Astrocyte (in vitro differentiated cells and primary cell): ENCODE measurements at places on chromosomes 12 and 14.

GRCh38 chr12:122395319-122395718 is 27.1 kb downstream of the CLIP1 start:
- peak; percentile 83 for DNase-seq

DNA sequence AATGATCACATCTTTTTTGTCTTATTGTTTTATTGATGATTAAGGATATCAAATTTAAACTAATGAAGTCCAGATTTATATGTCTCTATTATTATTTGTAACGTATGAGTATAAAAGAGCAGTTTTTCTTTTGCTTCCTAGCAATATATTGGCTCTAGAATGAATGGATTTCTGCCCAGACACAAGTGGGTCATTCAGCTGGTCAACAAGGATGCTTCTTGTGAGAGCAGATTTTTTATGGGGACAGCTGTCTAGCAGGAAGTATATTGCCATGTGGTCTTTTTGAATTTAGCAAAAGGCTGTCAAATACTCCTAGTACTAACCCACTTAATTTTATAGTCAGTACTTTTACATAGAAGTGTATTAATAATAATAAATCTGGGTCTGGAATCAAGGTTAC is 1071.1 kb upstream of the FLRT2 start:
- DNase-seq = no peak

DNA sequence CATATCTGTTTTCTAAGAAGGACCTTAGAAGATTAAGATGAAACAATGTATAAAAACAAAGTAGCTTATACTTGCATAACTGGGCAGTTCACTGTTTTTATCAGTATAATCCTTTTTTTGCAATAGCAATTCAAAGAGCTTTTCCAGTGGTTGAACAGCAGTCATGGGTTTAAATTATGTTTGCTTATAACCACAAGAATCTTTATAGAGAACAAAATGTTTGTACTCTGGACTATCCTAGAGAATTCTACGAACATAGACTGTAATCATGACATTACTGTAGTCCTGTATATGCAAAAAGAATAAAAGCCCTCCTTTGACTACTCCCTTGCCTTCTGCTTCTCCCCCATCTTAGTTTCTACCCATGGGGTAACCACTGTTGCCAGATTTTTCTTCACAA is 5.7 kb downstream of the FAM177A1 start:
- DNase-seq = peak; percentile 32

DNA sequence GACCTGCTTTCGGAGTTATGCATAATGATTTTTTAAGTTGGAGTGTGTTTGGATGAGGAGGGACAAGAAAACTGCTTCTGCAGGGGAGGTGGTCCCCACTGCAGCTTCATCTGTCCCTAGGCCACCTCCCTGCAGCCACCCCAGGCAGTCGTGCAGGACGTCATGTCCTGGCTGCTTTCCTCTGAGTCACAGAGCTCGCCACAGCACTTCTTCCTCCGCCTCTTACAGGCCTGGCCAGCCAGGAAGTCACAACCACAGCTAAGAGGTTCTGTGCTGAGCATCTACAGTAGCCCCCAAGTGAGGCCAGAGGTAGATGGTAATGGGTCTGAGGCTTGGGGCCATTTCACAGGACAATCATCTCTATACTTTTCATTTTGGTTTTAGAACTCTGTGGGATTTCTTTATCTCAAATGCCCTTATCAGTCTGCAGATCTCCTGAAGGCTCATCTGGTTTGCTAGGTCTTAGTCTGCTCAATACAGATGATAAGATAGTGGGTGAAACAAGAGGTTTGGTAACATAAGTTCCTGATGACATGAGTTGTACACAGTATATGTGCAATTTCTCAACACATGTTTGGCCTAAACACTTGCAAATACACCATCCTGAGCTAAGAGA is 106.4 kb downstream of the ARF6 start:
- peak; percentile 86 for DNase-seq

DNA sequence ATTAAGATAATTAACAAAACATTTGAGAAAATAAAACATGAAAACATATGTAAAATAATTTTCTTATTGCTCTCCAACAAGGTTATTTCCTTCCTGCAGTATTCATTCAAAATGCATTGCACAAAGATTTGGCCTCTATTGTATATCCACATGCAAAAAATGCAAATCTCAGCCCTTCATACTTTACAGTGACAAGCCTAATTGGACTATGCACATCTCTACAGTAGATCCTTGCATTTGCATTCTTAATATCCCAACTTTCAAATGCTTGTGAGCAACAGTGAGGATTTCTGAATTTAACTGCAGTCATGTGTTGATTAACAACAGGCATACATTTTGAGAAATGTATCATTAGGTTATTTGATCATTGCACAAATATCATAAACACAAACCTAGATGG is 333.7 kb downstream of the PAWR start:
- no peak for DNase-seq

DNA sequence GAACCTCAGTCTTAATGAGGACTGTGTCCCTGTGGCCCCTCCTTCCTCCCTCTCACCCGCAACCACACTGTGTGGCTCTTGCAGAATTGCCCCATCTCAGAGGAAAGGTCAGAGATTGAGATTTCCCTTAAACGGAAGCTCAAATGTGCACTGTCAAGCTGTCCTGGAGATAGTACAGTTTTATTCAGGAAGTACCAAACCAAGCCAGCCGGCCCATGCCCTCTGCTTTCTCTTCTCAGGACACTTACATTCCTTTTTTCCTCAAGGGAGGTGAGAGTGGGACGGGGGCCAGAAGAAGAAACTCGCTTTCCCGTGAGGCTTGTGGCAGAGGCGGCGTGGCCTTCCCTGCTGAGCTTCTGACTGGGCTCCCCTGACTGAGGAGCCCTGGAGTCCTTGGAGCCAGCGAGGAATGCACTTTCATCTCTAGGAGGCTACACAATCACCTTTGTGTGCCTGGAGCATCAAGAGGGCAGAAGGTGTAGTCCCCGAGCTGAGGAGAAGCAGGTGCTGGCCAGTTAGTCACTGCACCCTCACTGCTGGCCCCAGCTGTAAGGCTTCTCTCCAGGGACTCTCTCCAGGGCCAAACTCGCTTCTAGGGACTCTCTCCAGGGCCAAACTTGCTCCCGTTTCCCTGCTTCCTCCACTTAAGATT is 24.1 kb upstream of the ATP2A2 start:
- DNase-seq = no peak

GRCh38 chr12:87302126-87302745 is 727.0 kb downstream of the C12orf50 start:
- DNase-seq = peak; percentile 14

GRCh38 chr14:63435838-63436237 is 107.3 kb downstream of the PPP2R5E start:
- DNase-seq = peak; percentile 47

GRCh38 chr12:118220702-118221101 is 84.8 kb downstream of the PEBP1 start:
- no peak for DNase-seq

GRCh38 chr12:74732826-74733225 is 195.2 kb downstream of the ATXN7L3B start:
- DNase-seq = no peak

DNA sequence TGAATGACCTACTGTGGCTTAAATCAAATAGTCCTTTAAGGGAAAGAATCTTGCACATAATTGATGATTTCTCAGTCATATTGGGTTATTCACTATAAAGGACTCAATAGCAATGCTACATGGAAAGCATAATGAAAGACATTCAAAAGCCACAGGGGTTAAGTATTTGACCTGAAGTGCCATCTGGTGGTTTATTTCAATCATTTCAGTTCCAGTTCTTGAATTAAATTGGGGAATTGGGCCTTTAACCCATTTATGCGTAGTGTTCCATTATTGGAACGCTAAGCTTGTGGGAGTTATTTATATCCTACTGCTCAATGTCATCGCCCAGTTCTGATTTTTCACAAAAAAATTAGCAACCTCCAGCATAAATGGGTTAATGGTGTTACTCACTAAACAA is 41.3 kb upstream of the C12orf71 start:
- DNase-seq = no peak

DNA sequence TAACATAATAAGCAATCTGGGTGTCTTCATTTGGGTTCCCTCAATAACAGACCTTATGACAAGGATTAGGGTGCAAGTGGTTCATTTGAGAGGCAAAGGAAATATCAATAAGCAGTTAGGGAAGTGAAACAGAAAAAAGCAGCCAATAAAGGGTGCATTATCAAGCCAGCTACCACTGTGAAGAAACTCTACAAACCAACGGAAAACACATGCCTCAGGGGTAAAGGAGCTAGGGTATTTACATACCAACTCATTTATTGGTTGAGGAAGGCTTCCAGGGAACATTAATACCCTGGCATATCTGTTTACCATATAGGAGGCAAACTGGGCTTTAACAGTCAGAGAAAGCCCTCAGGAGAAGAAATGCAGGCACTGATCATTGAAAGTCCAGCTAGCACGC is 22.7 kb upstream of the IFNG-AS1 start:
- DNase-seq = no peak

DNA sequence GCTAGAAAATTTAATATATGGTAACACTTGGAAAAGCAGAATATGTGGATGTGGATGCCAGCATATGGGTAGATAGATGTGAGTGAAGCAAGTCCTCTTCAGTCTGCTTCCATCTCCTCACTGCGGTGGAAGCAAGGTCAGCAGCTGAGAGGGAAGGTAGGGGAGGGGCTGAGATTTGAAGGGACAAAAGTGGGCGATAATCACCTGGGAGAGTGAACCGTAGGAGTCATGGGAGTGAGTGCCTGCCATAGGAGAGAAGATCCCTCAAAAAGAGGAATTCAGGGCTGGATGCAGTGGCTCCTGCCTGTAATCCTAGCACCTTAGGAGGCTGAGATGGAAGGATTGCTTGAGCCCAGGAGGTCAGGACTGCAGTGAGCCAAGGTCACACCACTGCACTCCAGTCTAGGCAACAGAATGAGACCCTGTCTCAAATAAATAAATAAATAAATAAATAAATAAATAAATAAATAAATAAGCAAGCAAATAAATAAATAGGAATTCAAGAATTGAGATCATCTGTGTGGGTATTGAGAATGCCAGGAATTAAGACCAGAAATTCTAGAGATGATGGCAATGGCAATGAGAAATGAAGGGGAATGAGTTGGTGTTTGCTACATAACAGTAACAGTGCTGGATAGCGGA is 123.4 kb downstream of the BICD1 start:
- DNase-seq = no peak

DNA sequence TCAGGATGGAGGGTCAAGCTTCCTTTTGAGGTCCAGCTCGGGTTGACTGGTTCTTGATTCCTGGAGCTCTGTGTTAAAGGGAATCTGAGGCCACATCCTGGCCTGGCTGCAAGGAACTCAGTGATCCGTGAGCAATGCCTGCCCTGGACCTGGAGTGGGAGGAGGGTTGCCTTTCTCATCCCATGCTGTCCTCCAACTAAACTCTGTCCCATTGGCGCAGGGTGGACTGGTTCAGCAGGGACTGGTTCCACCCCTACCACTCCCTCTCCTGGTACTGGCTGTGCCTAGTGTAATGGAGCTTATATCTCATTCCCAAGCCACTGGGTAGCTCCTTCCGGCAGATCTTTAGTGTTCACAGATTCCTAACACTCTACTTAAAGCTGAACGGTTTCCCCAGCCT is 3.9 kb upstream of the CMKLR1 start:
- no peak for DNase-seq

- no peak for DNase-seq
Measured at GRCh38 chr12:94143438-94143837, 4.9 kb upstream of the PLXNC1 start.

GRCh38 chr14:64704143-64704742 is at the start of gene PLEKHG3:
Gene PLEKHG3, plus strand, starts transcription at chr14:64704424. Its CDS starts 23,208 bp downstream, at chr14:64727632.
- DNase-seq = peak; percentile 69

DNA sequence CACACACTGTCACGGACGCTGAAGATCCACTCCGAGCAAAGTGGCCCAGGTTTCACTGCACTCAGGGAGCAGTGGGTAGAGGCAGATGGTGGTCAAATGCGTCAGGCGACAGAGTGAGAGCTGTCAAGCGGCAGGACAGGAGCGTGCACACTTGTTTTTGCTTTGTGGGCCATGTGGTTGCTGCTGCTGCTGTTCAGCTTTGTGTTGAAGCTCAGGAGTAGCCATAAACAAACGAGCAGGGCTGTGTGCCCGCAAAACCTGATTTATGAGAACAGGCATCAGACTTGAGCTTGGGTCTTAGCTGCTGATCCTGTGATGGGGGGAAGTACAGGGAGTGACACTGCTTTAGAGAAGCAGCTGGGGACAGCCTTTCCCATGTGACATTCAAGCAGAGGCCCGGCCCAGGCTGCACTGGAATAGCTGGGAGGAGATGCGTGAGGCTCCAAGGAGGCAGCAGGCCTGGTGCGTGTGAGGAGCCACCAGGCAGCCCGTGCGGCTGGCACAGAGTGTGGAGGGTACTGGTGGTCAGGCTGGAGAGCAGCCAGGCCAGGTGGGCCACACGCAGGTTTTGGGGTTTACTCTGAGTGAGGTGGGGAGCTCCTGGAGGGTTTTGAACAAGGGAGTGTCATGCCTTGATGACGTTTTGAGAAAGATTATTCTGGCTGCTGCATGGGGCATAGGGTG is 31.1 kb upstream of the ASPG start:
- DNase-seq = no peak

- no peak for DNase-seq
Measured at GRCh38 chr12:117119592-117120198, 20.5 kb upstream of the TESC start.

GRCh38 chr14:76784266-76784874 is 23.1 kb downstream of the VASH1 start:
- DNase-seq = no peak

- no peak for DNase-seq
Measured at GRCh38 chr12:29024117-29024516, 125.0 kb upstream of the FAR2 start.

GRCh38 chr14:39614297-39614923 is 182.2 kb upstream of the FBXO33 start:
- DNase-seq = no peak

GRCh38 chr14:52829527-52830185 is 38.2 kb upstream of the GNPNAT1 start:
- DNase-seq = no peak

DNA sequence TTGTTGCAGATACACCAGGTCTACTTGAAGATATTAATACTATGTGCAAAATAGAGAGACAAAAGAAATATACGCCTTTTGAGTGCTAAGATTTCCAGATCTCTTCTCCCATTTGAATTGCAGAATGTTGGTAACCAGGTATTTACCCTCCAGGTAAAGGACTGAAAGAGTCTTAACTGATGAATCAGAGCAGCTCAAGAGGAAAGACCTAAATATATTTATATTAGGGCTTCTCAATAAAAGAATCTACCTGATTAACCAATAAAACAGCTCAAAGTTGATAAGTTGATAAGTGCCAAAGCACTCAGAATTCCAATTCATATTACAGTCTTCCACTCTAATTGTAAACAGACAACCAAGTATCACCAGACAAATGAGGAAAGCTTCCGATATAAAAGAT is 59.2 kb downstream of the ZNF641 start:
- no peak for DNase-seq

DNA sequence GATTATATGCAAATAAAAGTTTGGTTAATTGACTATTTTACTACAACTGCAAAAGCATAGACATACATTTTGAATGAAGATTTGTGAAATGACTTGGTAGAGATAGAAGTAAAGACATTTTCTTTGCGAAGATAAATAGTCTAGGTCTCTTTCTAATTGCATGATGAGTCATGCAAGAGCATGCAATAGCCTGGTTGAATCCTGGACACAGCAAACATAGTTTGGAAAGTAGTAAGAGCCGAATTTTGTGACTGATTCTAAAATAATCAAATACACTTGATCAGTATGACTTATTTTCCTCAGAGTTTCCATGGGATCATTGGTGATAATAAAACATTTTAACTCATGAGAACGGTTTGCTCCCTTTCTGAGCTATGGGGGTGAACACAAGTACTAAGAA is 27.7 kb upstream of the CAND1 start:
- peak; percentile 8 for DNase-seq

- DNase-seq = no peak
Measured at GRCh38 chr12:47314996-47315395, 235.2 kb upstream of the AMIGO2 start.

- no peak for DNase-seq
Measured at GRCh38 chr12:75735853-75736252, 224.4 kb upstream of the KRR1 start.
